Calu3 (cell line): ENCODE measurements at places on chromosomes 3 and 15.

DNA sequence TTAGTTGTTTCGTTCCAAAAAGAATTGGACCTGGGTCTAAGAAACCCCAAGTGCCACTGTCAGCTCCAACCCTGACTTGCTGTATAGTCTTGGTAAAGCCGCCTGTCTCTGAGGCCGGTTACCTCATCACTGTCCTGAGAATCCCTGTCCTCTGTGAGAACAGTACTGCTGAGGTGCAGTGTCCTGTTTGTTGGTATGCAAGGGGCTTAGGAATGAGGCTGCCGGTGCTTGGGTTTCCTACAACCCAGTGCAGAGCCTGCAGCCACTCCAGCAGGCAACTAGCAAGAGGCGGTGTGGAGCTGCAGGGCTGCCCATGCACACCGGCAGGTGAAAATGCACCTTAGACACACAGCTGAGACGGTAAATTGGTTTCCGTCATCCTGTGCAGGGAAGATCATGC is 52.0 kb upstream of the ATG7 start:
- H3K27me3 ChIP-seq: no peaks in the 10 kb centered on the region
- no peak overlapping the region for H3K4me3 ChIP-seq
- no peak overlapping the region for H3K27ac ChIP-seq
- DNase-seq: no peak
- H3K4me1 ChIP-seq: peaks cover 14% of the 10 kb centered on the region

DNA sequence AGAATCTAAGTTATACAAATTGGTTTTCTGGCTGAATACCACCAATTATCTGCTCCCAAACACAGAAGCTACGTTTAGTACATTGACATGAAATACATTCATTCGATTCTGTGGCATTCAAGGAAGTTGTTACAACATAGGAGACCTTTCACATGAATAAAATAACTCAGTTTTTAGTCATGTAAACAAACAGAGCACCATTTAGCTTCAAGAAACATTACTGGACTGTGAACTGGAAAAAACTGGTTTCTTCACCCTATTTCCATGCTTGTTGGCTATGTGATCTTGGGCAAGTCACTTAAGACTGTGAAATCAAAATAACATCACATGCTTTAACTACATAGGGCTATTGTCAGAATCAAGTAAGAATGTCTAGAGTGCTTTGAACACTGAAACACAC is 46.2 kb downstream of the NRG4 start:
- H3K4me3 ChIP-seq: no peak overlapping the region
- no peaks in the 10 kb centered on the region for H3K27me3 ChIP-seq
- no peak for DNase-seq
- no peak overlapping the region for H3K27ac ChIP-seq

DNA sequence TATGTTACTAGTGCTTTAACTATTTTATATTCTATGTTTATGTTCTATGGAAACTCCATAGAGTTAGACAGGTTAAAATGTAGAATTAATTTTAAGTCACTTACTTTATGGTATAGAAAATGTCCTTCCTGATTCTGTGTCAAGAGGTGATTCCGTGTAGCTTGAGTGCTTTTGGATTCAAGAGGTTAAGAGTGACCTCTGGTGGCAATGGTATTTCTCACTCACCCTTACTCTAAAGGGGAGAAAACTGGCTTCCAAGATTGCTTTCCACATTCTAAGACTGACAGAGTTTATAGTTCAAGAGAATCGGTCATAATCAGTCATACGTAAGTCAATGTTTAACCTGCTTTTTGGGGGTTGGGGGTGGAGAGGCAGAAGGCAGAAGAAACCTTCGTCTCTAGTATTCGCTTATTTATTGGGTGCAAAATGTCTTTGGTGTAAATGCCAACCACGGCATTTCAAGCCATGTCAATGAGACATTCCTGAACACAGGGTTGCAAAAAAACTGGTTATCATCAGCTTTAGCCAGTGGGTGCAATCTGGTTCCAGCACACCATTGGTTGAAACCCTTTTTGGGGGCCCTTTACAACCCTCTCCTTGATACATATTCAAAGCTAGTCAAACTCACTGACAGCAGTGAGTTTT is 92.0 kb upstream of the VGLL3 start:
- H3K4me3 ChIP-seq: no peak overlapping the region
- H3K4me1 ChIP-seq: peaks cover 18% of the 10 kb centered on the region
- H3K36me3 ChIP-seq: no peaks in the 10 kb centered on the region

DNA sequence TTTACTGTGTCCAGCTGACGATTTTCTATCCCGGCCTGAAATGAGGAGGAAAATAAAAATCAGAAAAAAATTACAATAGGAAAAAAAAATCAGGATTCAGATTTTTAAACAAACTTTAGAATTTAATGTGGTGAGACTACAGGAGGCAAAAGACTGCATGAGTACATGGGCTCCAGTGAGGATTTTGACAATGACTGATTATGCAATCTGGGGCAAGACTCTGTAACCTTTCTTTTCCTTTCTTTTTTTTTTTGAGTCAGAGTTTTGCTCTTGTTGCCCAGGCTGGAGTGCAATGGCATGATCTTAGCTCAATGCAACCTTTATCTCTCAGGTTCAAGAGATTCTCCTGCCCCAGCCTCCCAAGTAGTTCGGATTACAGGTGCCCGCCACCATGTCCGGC is 29.9 kb downstream of the SPG11 start:
- H3K27ac ChIP-seq: no peak overlapping the region
- no peaks in the 10 kb centered on the region for H3K27me3 ChIP-seq
- H3K4me3 ChIP-seq: no peak overlapping the region
- DNase-seq: no peak
- no peaks in the 10 kb centered on the region for H3K36me3 ChIP-seq

DNA sequence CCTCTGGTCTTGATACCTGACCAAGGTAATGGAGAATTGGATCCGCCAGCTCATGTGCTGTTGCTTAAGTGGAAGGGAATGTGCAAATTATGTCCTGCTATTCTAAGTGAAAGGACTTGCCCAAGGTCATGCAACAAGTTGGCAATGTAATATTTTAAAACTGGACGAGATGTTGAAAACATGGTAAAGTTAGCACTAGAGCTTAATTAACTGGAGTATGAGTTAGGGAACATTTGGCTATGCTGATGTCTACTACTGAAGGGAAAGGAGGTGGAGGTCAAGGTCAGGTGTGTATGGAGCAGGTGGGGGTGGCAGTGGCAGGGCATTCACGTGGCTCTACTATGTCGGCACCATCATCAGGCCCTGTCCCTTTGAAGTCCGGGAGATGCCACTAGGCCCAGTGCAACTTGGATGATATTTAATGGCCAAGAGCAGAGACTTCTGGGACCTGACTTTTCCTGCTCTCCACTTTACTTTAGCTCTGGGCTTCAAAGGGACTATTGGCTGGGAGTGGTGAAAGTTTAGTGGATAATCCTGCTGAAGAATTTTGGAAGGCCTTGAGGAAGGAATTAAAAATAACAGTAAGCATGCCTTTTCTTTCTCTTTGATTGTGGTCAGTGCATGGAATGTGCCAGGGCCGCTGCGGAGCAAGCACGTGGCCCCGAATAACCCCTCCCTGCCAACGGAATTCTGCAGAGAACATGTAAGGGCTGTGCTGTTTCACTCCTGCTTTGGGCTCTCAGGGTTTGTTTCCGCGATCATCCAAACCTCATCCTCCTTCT is 14.9 kb downstream of the SMAD3 start:
- DNase-seq: no peak
- H3K4me1 ChIP-seq: peaks cover 90% of the 10 kb centered on the region
- no peak overlapping the region for H3K4me3 ChIP-seq
- H3K27me3 ChIP-seq: no peaks in the 10 kb centered on the region
- peaks cover 62% of the 10 kb centered on the region for H3K36me3 ChIP-seq

GRCh38 chr15:48603123-48603500 is 42.4 kb downstream of the FBN1 start:
- no peak overlapping the region for H3K27ac ChIP-seq
- no peak overlapping the region for H3K4me3 ChIP-seq
- no peaks in the 10 kb centered on the region for H3K4me1 ChIP-seq
- H3K27me3 ChIP-seq: no peaks in the 10 kb centered on the region

GRCh38 chr3:25035526-25035925 is 392.5 kb upstream of the RARB start:
- no peak overlapping the region for H3K4me3 ChIP-seq
- H3K36me3 ChIP-seq: no peaks in the 10 kb centered on the region
- H3K4me1 ChIP-seq: no peaks in the 10 kb centered on the region
- no peak overlapping the region for H3K27ac ChIP-seq
- no peak for DNase-seq

- H3K27me3 ChIP-seq: no peaks in the 10 kb centered on the region
- H3K27ac ChIP-seq: no peak overlapping the region
- H3K4me3 ChIP-seq: no peak overlapping the region
- H3K4me1 ChIP-seq: peaks cover 25% of the 10 kb centered on the region
- DNase-seq: no peak
- H3K36me3 ChIP-seq: peaks cover 8% of the 10 kb centered on the region
Measured at GRCh38 chr3:8621141-8621540, 23.5 kb downstream of the SSUH2 start.

- no peak for DNase-seq
- peak overlapping the region; percentile 78 for H3K4me3 ChIP-seq
- no peak overlapping the region for H3K27ac ChIP-seq
- H3K4me1 ChIP-seq: peaks cover 36% of the 10 kb centered on the region
- H3K36me3 ChIP-seq: peaks cover 66% of the 10 kb centered on the region
- H3K27me3 ChIP-seq: no peaks in the 10 kb centered on the region
Measured at GRCh38 chr15:78878356-78878755, 5.7 kb downstream of the MORF4L1 start.

DNA sequence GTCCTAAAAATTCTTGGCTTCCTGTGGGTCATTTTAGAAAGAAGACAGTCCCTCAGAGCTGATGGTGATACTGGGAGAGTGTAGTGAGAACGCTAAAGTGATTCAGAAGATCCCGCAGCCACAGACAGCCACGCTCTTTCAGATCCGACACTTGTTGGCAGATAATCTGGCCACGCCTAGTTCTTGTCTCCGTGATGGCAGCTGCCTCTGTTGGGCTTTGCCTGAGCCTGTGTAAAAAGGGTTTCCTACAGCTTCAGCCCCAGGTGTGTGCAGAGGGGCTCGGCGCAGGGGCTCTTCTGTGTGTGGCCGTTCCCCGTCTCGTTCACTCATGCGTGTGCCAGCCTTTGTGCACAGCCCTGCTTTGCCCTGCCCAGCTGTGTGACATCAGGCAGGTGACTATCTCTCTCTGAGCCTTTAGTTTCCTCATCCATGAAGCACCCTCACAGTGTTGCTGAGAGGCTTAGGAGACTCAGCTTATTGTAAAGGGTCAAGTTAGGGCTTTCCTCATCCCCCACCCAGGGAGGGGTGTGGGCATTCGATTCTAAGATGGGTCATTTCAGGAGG is 6.3 kb downstream of the IRAK2 start:
- H3K4me1 ChIP-seq: peaks cover 40% of the 10 kb centered on the region
- H3K36me3 ChIP-seq: peaks cover 60% of the 10 kb centered on the region
- no peaks in the 10 kb centered on the region for H3K27me3 ChIP-seq
- H3K4me3 ChIP-seq: no peak overlapping the region

DNA sequence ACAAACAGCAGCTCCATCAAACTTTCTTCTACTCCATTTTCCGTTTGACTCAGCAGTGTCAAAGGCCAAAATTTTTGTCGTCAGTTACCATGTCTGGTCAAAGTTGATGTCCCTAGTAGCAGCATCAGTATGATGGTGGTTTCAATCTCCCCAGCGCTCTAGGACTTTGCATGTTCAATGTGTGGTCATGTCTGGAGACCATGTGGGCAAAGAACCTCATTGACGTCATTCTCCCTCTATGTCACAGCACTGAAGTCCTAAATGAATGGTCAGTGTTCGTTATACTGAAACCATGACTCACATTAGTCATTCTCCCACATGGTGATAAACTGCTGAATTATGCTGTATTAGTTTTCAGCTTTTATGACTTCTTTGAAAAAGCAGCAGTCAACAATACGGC is 23.2 kb downstream of the SHC4 start:
- peaks cover 16% of the 10 kb centered on the region for H3K4me1 ChIP-seq
- H3K36me3 ChIP-seq: no peaks in the 10 kb centered on the region
- H3K27ac ChIP-seq: peak overlapping the region; percentile 28
- H3K27me3 ChIP-seq: no peaks in the 10 kb centered on the region

GRCh38 chr3:33957176-33957575 is 158.7 kb downstream of the PDCD6IP start:
- peaks cover 10% of the 10 kb centered on the region for H3K27me3 ChIP-seq
- no peaks in the 10 kb centered on the region for H3K4me1 ChIP-seq
- no peak overlapping the region for H3K27ac ChIP-seq
- no peaks in the 10 kb centered on the region for H3K36me3 ChIP-seq
- DNase-seq: no peak

- H3K4me3 ChIP-seq: no peak overlapping the region
- no peaks in the 10 kb centered on the region for H3K4me1 ChIP-seq
- no peak for DNase-seq
Measured at GRCh38 chr3:120196333-120196732, 88.7 kb downstream of the GPR156 start.

GRCh38 chr15:74519311-74519710 is 21.7 kb upstream of the ARID3B start:
- H3K27me3 ChIP-seq: no peaks in the 10 kb centered on the region
- no peak for DNase-seq
- no peaks in the 10 kb centered on the region for H3K36me3 ChIP-seq
- no peak overlapping the region for H3K4me3 ChIP-seq
- H3K4me1 ChIP-seq: peaks cover 37% of the 10 kb centered on the region

DNA sequence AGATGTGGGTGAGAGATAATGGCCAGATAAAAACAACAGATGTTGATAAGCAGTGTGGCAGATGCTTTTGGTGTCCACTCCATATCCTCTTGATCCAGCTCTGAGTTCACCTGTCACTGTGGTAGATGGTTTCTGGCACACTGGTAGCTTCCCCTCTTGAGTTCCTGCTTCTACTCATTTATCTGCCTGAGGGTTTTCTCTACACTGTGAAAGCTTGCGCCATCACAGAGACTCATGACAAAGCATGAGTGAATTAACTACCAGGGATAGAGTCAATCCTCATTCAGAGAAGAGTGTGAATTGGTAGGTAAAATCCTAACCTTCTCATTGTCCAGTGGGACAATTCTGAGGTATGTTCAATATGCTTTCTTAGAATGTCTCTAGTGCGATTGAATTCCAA is 50.0 kb upstream of the ARHGEF26 start:
- no peaks in the 10 kb centered on the region for H3K4me1 ChIP-seq
- no peak overlapping the region for H3K27ac ChIP-seq
- no peaks in the 10 kb centered on the region for H3K27me3 ChIP-seq
- no peak for DNase-seq
- no peaks in the 10 kb centered on the region for H3K36me3 ChIP-seq

- no peak overlapping the region for H3K4me3 ChIP-seq
- no peak for DNase-seq
- no peaks in the 10 kb centered on the region for H3K36me3 ChIP-seq
- no peaks in the 10 kb centered on the region for H3K4me1 ChIP-seq
- no peak overlapping the region for H3K27ac ChIP-seq
Measured at GRCh38 chr3:80408030-80408721, 640.4 kb upstream of the ROBO1 start.
